EH (cell line): ENCODE measurements at places on chromosomes 1 and 21.

DNA sequence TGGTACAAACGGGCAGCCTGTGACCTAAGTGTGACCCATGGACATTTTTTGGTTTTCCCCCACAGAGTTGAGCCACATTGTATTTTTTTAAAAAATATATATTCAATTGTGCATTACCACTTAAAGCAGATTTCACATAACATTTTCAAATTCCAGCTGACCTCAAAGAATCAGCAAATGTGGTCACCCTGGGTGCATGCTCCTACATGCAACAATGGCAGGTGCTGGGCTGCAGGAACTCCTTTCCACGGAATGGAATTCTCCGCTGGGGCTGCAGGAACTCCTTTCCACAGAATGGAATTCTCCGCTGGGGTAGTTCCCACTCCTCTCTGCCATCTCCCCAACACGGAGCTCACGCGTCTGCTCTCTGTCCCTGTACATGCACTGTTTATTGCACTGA, 68.7 kb downstream of the MAP10 start:
- DNase-seq = no peak

- DNase-seq = no peak
Measured at GRCh38 chr21:43204638-43205037, 35.8 kb downstream of the CRYAA start.

- no peak for DNase-seq
Measured at GRCh38 chr21:33168886-33169285, 60.9 kb upstream of the IFNAR2 start.

DNA sequence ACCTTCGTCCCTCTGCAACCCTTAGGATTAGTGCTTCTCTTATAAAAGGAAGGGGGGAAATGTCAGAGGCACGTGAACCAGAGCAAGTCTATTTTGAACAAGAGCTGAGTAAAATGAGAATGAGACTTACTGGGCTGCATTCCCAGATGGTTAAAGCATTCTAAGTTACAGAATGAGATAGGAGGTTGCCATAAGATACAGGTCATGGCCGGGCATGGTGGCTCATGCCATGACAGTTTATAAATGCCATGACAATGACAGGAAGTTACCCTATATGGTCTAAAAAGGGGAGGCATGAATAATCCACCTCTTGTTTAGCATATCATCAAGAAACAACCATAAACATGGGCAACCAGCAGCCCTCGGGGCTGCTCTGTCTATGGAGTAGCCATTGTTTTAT, 2.5 kb upstream of the AQP10 start:
- DNase-seq = peak; percentile 17

DNA sequence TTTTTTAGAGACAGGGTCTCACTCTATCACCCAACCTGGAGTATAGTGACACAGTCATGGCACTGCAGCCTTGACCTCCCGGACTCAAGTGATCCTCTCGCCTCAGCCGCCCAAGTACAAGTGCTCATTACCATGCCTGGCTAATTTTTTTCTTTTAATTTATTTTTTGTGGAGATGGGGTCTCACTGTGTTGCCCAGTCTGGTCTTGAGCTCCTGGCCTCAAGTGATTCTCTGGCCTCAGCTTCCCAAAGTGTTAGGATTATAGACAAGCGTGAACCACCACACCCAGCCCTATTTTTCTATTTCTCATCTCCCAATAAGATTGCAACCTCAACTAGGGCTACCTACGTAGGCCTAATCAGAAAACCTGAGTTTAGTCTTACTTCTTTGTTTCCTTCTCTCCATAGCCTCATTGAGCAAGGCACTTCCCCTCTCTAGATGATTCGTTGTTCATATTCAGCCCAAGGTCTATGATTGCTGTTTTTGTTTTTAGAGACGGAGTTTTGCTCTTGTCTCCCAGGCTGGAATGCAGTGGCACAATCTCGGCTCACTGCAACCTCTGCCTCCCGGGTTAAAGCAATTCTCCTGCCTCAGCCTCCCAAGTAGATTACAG, 1.1 kb upstream of the KPNA6 start:
- peak; percentile 6 for DNase-seq

DNA sequence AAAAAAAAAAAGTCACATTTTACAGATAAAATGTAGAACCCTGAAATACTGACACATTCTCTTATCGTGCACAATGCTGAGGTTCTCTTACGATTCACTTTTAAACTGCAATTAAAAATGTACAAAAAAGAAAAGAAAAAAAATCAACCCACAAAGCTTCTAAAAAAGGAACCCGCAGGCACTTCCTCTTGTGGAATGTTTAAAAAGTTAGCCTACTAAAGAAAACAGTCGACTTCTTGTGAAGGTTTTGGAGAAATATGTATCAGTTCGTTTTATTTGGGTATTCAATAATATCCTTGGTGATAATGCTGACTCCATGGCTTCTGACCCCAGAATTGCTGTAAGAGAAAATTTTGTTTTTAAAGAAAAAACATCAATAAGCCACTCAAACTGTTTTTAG, 10.2 kb downstream of the HNRNPU start:
- DNase-seq = no peak

GRCh38 chr1:235424092-235424491, 56.9 kb downstream of the TBCE start:
- no peak for DNase-seq
